ENCODE measurements at places on chromosomes 3 and 15.

DNA sequence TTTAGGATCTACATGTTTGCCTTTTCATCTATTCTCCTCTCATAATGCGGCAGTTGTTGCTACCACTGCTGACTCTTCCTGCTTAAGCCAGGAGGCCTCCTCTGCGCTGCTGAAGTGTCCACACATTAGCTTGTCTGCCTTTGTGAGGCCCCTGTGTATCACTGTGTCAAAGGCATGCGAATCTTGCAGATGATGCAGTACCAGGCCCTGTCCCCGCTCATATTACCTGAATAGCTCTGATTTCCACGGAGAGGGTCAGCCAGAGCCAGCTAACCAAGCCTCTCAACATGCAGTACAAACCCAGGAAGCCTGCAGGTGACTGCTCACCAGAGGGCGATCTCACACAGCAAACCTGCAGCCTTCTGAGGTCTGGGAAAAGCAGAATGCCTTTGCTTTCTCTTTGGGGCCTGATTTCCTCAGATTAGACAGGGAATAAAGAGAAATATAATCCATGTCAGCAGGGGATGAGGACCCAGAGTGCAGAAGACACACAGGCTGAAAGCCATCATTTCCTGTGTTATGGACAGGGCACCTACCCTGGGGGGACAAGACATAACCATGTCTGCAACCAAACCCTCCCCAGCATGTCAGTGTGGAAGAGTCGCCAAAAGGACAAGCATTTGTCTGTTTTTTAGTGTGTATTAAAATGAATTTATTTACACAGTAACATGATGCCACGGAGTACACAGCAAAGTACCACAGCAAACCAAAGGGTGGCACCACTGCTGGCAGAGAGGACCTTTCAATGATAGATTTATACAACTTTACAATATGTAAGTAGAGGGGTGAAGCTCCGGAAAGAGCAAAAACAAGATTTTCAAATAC lies 36.8 kb upstream of the TSPAN3 start:
- DNase-seq = peak; percentile 67

DNA sequence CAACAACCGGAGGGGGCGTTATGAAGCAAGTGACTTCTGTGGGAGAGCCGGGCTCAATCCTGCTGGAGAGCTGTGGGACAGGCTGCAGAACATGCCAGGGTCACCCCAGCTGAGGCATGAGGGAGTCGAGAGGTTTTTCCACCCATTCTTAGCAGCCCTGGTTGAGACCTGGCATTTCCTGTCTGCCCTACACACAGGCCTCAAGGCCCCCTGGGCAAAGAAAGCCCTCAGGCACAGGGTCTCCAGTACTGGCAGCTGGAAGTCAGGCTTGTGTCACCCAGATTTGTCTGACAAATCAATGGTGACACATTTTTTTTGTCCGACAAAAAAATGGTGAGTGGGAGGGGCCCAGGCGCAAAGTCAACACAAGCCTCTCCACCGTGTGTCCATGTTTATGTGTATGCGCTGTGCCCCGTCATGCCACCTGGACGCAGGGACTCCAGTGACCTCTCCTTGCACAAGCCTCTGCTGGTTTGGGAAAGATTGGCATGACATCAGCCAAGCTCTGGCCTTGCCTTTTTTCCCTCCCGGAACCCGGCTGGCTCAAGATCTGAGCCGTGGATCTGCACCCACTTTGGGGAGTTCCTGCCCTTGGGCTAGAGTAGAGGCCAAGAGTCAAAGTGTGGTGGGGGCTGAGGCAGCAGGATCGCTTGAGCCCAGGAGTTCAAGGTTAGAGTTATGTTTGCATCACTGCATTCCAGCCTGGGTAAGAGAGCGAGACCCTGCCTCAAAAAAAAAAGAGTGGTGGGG lies 20.8 kb upstream of the ALAS1 start:
- DNase-seq = no peak

GRCh38 chr3:16675805-16676204 lies 70.6 kb upstream of the DAZL start:
- no peak for DNase-seq

GRCh38 chr15:73983211-73983727 lies 8.8 kb downstream of the STOML1 start:
- DNase-seq = peak; percentile 67

GRCh38 chr3:71659864-71660591 lies 65.2 kb downstream of the EIF4E3 start:
- no peak for DNase-seq

DNA sequence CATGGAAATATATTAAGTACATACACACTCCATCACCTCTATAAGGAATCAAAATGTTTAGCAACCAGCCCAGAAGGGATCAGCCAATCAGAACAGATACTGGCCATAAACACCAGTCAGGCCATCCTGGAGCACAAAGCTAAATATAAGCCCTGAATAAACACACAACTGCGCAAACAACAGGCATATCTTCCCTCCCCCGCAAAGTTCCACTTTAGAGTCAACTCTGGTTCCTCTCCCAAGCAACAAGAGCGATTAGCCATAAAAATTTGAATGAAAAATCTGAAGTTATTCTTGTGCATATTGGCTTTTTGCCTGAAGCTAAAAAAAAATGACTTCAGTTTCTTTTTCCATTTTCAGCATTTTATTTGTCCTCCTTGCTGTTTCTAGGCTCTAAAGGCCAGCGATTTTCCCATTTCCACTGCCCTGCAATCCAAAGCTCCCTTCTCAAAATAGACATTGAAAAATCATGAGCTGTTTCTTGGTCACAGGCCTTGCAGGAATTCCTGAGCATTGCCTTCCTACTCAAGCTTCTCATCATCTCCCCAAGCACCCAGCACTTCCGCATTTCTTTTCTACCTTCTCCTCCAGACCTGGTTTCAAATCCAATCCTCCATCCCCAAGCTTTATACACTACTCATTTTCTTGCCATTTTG lies 247.9 kb downstream of the ZMAT3 start:
- peak; percentile 8 for DNase-seq

All from hepatic stellate cell (primary cell).